Psoas muscle (tissue), 8 donors: ENCODE measurements at places on chromosomes 4 and X. TPM values are rescaled to one million over a fixed set of nuclear protein-coding genes. Genes with fewer than 3 reads are reported as not detected.

DNA sequence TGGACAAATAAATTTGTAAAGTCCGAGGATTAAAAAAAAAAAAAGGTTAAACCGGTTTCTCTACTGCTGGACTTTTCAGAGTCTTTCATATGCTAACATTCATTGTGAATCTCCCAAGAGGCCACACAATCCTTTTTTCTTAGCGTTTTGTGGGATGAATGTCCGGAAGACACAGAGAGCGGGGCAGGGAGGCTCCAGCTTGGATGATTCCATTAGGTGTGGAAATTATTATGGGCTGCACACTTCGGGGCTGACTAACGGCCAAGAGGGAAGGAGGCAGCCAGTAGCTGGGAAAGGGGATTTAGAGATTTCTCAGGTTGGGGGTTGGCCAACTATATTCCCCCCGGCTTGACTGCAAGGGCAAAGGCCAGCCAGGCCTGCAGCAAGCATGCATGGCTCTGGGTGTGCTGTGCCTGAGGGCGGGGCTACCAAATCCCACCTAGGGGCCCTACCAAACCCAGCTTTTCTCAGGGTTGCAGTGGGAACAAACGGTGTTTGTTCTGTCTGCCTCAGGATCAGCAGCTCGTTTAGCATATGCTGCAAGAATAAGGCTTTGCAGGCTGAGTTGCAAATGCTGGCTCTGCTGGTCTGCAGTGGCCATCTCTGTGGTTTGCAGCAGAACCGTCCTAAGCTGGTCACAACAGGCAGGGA is 28.6 kb downstream of the NYX start:
- H3K4me3 ChIP-seq: no peak overlapping the region
- H3K27me3 ChIP-seq: no peaks in the 10 kb centered on the region
- DNase-seq: no peak
- H3K36me3 ChIP-seq: no peaks in the 10 kb centered on the region

DNA sequence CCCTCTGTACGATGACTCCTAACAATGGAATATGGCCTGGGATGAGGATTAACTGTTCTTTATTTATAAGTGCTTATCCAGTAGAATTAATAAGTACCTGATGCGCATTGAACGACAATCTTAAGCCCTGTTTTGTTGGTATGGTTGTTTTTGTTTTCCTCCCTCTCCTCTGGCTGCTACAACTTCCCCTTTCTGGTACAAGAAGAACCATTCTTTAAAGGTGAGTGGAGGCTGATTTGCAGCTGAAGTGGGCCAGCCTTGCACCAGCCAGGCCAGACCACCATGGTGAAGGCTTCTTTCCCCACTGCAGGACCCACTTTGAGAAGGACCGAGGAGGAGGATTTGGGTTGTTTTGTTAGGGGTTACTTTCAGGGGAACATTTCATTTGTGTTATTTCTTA is 113.3 kb downstream of the PARM1 start:
- DNase-seq: no peak
- H3K4me3 ChIP-seq: no peak overlapping the region

- H3K4me1 ChIP-seq: no peaks in the 10 kb centered on the region
- DNase-seq: no peak
- no peak overlapping the region for H3K4me3 ChIP-seq
- H3K27me3 ChIP-seq: no peaks in the 10 kb centered on the region
- H3K36me3 ChIP-seq: no peaks in the 10 kb centered on the region
Measured at GRCh38 chr4:90833706-90834105, 706.5 kb downstream of the CCSER1 start.

The H2BW2 gene
- not detected for total RNA-seq
